ENCODE measurements at places on chromosomes 4 and X. TPM values are rescaled to one million over a fixed set of nuclear protein-coding genes. Genes with fewer than 3 reads are reported as not detected.

DNA sequence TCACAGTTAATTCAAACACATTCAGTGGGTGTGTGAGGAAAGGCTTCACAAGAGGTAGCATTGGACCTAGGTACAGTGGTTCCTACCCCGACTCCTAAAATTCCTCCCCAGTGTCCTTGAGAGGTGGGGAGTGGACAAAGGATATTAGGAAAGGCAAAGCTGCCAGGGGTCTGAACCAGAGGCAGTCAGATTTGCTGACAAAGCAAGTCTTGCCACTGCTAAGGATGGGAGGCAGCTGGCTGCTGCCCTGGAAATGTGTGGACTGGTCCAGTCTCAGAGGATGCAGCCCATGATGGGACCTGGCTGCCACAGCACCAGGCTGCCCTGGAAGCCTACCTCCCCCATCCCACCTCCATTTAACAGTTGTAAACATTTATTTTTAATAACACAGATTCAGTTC, 4.1 kb upstream of the PHF8 start:
- DNase-seq = no peak

DNA sequence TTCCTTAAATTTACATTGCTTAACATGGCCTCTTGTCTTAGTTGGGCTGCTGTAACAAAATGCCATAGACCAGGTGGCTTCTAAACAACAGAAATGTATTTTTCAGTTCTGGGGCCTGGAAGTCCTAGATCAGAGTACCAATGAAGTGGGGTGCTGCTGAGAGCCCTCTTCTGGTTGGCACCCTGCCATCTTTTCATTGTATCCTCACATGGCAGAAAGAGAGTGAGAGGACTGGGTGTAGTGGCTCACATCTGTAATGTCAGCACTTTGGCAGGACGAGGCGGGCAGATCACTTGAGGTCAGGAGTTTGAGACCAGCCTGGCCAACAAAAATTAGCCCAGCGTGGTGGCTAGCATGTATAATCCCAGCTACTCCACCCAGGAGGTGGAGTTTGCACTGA, 12.0 kb upstream of the KLB start:
- DNase-seq = no peak

DNA sequence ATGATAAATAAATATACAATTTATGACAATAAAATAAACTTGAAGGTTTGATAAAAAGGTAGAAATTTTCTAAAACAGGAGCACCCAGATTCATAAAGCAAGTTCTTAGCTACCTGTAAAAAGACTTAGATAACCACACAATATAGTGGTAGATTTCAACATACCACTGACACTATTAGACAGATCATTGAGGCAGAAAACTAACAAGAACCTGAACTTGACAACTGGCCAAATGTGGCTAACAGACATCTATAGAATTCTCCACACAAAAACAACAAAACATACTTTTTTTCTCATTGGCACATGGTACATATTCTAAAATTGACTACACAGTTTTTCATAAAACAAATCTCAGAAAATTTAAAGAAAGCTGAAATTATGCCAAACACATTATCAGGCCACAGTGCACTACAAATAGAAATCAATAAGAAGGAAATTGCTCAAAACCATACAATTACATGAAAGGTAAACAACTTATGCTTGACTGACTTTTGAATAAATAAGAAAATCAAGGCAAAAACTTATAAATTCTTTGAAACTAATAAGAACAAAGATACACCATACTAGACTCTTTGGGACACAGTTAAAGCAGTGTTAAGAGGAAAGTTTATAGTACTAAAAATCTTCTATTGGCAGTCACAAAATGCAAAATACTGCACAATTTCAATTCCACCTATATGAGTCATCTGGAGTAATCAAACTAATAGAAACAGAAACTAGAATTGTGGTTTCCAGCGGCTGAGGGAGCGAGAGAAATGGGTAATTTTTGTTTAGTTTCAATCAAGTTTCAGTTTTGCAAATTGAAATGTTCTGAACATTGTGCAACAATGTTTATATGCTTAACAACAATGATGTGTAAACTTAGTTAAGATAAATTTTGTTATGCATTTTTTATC, 925.6 kb downstream of the SH3BGRL start:
- DNase-seq = no peak

- no peak for DNase-seq
These were observed 18.6 kb upstream of the CA5B start for GRCh38 chrX:15719324-15719968.

GRCh38 chr4:185128272-185129119, 14.6 kb upstream of the SLC25A4 start:
- no peak for DNase-seq

GRCh38 chr4:183413234-183414200, 30.9 kb upstream of the CDKN2AIP start:
- DNase-seq = no peak

GRCh38 chr4:37890801-37891259, at the start of gene TBC1D1:
TBC1D1 (plus strand) TSS chr4:37891084; CDS start chr4:37902096, 11,012 bp downstream.
- no peak for DNase-seq

GRCh38 chrX:123324625-123325024, 140.5 kb downstream of the GRIA3 start:
- no peak for DNase-seq

- no peak for DNase-seq
These were observed 112.0 kb upstream of the TBL1X start for GRCh38 chrX:9352694-9353411.

- no peak for DNase-seq
These were observed 64.8 kb downstream of the USP9X start for GRCh38 chrX:41150043-41150442.

GRCh38 chr4:144169211-144169610, 28.7 kb upstream of the GYPA start:
- no peak for DNase-seq

DNA sequence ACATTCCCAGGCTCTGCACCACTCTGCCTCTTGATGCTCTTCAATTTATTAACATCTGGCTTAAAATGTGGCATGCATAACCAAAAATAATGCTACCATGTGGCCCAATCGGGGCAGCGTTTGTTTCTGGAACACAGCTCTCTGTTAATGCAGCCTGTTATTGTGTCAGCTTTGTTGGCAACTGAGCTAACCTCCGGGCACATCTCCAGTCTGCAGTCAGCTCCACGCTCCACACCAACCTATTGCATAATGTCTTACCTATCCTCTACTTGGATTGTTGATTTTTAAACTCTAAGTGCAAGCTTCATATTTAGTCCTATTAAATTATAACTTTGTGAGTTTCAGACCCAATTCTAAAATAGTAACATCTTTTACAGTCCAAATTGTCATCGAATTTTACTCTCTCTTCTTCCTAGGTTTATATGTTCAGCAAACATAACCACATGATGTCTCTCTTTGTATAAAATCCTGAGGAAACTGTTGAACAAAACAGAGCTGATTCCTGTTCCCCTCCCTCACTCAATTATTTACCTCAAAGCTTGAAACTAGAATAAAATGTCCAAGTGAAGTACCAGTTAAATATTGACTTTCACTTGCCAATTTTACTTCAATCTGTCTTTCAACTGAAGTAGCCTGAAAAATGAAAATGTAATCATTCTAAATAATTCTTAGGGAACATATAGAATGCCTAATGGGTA, 92.2 kb upstream of the RAPGEF2 start:
- no peak for DNase-seq

GRCh38 chr4:148239494-148239985, 202.7 kb downstream of the NR3C2 start:
- no peak for DNase-seq

DNA sequence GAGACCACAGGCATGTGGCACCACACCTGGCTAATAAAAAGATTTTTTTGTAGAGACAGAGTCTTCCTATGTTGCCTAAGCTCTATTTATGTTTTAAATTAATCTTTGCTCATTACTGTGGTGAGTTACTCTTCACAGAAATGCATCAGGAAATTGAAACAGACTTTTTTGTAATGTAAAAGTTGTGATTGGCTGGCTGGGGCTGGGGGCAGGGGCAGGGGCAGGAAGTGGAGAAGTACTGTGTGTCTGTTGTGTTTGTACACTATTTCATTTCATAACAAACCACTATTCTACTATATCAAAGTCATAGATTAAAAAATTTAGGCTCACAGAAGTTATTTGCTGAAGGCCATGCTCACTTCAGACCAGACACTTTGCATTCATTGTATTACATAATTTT, 19.1 kb upstream of the ABRAXAS1 start:
- DNase-seq = no peak

DNA sequence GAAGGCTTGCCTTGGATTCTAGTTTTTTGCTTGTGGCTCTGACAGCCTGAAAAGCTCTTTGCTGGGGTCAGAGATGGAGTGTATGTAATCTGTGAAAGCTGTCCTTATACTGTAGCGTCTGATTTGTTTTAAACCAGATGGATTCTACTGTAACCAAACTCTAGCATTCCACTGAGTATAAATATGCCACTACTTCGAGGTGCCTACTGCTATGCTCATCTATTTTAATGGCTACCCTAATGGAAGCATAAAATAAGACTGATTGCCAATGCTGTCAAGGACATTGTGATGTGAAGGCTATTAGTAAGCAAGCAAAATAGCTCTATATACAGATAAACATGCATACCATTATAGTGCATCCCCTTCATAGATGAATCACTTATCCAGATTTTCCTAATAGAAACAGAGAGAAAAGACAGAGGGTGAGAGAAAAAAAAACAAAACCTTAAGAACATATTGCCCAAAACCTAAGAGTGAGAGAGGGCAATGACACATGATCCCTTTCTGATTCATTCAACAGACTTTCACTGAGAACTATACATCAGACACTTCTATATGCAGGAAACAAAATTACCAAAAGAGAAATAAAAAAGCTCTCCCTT, 1025.8 kb upstream of the LCORL start:
- no peak for DNase-seq

DNA sequence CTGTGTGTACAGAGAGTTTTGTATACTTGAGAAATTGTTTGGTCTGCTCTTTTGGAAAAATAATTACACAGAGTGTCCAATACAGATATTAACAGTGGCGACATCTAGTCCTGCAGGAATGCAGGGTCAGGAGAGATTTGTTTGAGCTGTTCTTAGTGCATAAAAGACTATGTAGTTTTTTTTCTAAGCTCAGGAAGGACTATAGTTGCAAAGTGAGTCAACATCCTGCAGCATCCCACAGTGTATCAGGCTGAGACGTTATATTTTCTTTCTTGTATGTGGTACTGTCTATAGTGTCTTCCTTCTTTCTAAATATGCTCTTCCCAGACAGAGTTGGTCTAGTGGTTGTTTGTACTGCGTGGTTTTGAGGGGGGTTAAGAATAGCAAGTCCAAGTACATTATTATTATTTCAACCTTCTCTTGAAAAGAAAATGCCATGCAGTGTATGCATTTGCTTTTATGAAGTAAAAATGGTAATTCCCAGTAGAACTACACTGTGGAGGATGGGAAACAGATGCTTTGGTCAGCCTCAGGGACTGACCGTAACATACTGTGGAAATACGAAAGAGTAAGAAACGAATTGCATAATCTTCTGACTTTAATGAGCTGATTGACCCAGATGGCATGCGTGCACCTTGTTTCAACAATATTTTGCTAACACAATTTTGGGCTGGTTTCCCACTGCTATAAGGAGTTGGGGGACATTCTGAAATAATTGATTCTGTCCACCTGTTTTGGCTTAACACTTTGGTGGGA, 67.4 kb downstream of the DMP1 start:
- no peak for DNase-seq

The ARHGAP24 gene
- 1.5 TPM for total RNA-seq

The SULT1B1 gene
- not detected for total RNA-seq

The GBA3 gene
- not detected for total RNA-seq

The GPR173 gene
- total RNA-seq = 13.0 TPM

The CSAG2 gene
- total RNA-seq = not detected

The PCDH18 gene
- 65.7 TPM for total RNA-seq

The NWD2 gene
- 0.05 TPM for total RNA-seq

The CCNA2 gene
- total RNA-seq = 85.3 TPM

The RAB39B gene
- total RNA-seq = 7.3 TPM

The ADAM29 gene
- total RNA-seq = not detected
